ENCODE measurements at places on chromosomes 7 and 10. TPM values are rescaled to one million over a fixed set of nuclear protein-coding genes. Genes with fewer than 3 reads are reported as not detected.
A peak's percentile ranks its signal among the peaks of the same experiment; 100 is the strongest.

ITIH5 gene
- not detected for total RNA-seq

SLC29A3 gene
- 0.74 TPM for total RNA-seq

DNA sequence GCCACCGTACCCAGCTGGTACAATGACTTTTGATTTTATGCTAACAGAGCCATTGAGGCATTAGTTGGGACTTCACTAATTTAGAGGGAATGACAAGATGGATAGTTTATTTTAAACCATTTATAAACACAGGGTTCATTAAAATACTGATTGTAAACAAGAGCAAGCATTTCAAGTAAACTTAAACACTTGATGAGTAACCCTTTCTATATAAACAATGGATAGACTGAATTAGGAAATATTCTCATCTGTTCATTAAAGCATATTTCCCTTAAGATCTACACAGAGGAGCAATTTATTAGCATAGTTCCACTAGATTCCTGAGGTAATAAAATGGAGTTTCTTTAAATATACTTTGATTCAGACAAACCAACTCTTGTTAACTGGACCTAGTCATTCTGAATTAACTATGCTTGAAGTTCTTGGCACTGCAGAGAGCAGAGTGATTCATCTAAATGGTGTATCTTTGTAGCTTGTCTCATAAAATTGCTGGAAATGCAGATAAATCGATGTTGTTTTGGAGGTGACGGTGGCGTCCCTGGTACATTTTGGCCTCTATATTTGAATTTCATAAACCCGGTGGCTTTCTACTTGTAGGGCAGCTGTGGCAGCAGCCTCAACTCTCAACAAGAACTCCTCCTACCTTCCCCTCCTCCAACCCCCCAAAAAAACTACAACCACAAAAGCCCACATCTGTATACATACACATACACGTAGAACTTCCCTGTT lies 15.4 kb upstream of the VDAC2 start:
- no peak for DNase-seq

- DNase-seq, result no peak
Measured at GRCh38 chr10:34121781-34122622, 693.1 kb downstream of the PARD3 start.

- DNase-seq, result no peak
Measured at GRCh38 chr10:59748834-59749233, 4.4 kb downstream of the MRLN start.

- peak; percentile 40 for DNase-seq
Measured at GRCh38 chr10:1670541-1671365, 66.6 kb downstream of the ADARB2 start.

- no peak for DNase-seq
Measured at GRCh38 chr10:20614911-20615310, 282.2 kb downstream of the NEBL start.

All from foreskin keratinocyte (primary cell).